ENCODE measurements at places on chromosomes 7 and 10.

GRCh38 chr7:17462131-17462631 is 163.7 kb downstream of the AHR start:
- DNase-seq, result no peak

DNA sequence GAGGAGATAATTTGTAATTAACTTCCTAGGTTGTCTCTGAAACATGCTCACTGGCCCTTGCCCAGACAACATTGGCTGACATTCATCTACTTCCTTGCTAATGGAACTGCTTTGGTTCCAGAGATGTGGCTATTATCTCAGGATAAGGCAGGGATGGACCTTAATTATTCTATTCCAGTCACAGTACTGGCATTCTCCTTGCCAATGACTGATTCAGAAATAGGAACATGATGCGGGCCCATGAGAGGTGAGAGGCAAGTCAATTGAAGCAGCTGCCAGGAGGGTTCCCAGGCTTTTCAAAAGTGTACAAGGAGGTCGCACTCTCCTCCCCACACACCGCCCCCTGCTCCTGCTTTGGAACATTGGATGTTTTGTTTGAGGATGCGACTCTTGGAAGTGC is 109.6 kb upstream of the DGKB start:
- DNase-seq, result no peak

DNA sequence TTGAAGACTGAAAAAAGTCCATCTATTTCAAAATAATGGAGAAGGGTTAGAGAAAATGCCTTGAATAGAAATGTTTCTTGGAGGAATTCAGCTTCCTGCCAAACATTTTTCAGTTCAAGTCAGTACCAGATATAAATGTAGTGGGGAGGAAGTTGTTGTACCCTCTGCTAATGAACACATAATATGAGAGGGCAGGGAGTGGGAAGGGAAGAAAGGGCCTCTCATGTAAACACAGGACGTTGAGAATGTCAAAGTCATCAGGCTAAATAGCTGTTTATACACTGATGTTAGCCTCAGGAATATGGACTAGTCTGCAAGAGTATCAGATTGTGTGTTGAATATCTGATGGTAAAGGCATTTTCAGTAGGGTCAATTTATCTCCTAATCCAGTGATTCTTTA is 37.0 kb downstream of the GPR37 start:
- DNase-seq, result no peak

DNA sequence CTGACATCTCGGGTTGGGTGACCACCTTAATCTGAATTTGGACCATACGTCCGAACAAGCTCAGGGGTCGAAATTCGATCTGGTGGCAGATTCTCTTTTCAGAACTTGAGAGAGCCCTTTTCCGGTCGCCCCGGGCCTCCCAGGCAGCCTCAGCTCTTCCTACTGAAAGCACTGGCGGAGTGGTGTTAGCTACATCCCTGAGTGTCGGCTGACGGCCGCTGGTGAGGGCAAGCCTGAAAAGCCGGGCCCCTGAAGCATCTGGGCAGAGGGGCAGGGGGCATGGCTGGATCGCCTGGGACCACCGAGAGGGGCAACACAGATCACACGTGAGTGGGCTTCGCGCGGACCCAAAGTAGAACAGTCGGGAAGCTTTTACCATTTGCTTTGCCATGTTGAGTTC is 116.1 kb downstream of the SMURF1 start:
- no peak for DNase-seq

DNA sequence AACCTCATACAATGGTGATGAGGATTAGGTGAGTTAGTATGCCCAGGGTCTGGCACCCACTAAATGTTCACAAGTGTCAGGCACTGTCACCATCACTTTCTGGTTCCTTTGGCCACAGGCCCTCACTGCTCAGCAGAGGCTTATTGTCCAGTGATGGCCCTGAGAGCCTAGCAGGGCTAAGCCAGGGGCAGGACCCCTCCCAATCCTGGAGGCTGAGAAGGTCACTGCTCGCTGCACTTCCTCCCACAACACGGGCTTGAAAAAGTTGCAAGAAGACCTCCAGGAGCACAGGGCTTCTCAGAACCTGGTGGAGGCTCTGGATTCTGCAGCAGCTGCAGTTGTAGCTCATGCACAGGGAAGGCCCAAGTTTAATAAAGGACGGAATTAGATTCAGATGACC is 48.1 kb downstream of the DRGX start:
- no peak for DNase-seq

- DNase-seq, result no peak
These were observed 481.6 kb downstream of the PARD3 start for GRCh38 chr10:34333513-34333912.

GRCh38 chr7:94392393-94392786 is 2.3 kb upstream of the COL1A2 start:
- DNase-seq, result no peak

GRCh38 chr10:3477683-3478082 is 305.1 kb upstream of the PITRM1 start:
- no peak for DNase-seq

DNA sequence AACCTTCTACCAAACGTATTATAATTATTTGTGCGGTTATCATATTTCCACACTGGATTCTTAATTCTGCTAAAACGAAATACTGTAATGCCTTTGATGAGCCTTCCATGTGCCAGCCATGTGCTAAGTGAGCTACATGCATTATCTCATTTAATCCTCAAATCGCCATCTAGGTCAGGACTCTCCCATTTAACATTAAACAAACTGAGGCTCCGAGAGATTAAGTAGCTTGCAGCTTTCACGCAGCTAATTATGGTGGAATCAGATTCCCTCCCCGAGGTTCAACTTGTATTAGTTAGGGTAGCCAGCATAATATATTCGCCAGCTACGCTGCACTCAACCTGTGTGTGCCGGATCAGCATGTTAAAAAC is 798 bp upstream of the TSPAN33 start:
- no peak for DNase-seq

DNA sequence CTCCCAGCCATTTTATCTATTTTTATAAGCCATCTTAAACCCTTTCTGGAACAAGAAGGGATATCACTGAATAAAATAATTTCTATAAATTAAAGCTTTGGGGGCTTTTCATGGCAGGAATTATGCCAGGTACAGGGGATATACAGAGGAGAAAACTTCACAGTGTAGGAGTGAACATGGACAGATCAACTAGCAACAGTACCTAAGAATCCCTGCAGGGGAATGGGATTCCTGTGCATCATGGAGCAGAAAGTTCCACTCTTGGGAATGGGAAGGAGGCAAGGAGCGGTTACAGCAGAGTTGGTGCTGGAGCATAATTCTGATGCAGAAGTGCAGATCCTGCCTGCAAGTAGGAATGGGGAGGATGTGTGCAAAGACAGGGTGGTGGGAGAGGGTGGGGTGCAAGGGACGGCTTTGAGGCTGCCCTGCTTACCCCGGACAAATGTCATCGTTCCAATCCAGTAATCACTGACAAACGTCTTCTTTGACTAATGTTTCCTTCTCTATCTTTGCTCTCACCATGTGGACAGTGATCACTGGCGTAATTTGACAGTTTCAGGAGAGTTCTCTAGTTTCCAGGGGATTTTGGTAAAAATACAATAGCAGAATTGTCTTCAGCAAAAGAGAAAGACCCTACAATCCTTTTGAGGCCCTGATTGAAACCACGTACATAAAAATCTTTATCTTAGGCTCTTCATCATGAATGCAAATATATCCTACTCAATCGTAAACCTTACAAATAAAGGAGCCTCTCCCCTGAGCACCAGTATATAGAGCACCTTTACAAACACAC is 196.7 kb downstream of the HECW1 start:
- no peak for DNase-seq

GRCh38 chr10:85671530-85671929 is 695.1 kb downstream of the GRID1 start:
- DNase-seq, result no peak

GRCh38 chr10:13306103-13306502 is 6.2 kb upstream of the PHYH start:
- DNase-seq, result no peak

DNA sequence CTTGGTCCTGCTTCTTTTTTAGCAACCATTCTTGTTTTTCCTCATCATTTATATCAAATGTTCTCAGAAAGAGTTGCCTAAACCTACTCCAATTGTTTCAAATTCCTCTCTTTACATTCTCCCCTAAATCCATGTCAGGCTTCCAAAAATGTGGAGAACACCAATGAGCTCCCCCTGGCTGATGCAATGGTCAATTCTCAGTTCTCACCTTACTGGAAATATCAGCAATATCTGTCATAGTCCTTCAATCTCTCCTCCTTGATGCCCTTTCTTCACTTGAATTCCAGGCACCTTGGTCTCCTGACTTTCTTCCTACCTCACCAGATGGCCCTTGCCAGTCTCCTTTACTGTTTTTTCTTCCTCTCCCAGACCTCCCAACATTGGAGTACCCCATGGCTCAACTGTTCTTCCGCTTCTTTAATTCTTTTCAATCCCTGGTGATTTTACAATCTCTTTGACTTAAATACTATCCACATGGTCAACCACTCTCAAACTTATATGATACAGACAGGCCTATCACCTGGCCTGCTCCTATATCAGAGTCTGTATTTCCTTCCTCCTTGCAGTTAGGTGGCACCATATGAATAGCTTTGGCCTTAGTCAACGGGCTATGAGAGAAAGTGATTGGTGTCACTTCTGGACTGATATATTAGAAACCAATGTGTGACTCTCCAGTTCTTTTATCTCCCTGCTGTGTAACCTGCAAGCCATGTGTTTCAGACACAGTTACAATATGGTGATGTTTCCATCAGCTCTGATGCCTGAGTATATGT is 47.4 kb upstream of the CAV2 start:
- DNase-seq, result no peak

- DNase-seq, result no peak
These were observed 1.5 kb downstream of the GSDME start for GRCh38 chr7:24755541-24756407.

GRCh38 chr7:102291056-102291915 is 4.6 kb downstream of the SH2B2 start:
- no peak for DNase-seq

DNA sequence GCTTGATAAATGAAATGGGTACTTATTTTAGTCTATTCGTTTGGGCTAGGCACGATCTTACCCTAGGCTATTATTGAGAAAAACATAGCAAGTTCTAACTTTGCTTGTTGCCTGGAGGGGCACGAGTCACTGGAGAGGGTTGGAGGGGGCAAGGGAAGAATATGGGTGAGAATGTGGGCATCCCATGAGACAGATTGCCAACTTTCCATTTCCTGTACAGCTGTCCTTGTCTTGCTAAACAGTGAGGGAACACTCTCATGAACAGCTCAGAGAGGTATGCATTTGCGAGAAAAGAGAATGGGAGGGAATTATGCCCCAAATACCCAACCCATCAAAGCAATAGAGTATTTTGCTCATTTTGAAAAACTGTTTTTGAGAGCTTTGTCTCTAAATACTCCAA is 9.2 kb downstream of the CDHR3 start:
- no peak for DNase-seq

DNA sequence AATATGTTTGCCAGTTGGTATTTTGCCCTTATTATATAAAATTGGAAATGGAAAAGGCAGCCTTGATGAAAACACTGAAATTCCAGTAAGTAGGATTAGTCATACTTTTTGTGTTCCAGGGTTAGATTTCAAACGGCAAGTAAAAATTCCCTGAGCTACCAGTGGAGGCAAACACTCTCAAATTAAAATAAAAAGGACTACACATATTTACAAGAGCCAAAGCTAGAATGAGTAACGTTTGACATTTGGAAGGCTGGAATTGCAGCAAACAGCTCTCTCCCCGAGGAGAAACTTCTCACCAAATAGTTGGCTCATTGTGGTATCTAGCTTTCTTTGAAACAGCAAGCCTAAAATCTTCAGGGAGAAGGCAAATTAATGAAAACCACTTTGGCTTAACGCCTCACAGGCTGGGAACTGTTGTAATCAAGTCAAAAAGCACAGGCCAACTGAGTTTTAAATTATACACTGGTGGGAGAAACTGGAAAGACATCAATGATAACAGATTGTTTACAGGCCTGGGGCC is 288.4 kb downstream of the SNX13 start:
- DNase-seq, result no peak

- DNase-seq, result no peak
These were observed 95.9 kb downstream of the DNMBP start for GRCh38 chr10:99913831-99914235.

GRCh38 chr10:2278363-2278762 is 541.0 kb upstream of the ADARB2 start:
- DNase-seq, result no peak

- DNase-seq, result no peak
These were observed 14.9 kb downstream of the TNRC18 start for GRCh38 chr7:5408777-5409176.

- no peak for DNase-seq
These were observed 25.0 kb upstream of the AQP1 start for GRCh38 chr7:30886608-30887011.

- DNase-seq, result no peak
These were observed 1.7 kb downstream of the TRIM8 start for GRCh38 chr10:102645741-102646609.

DNA sequence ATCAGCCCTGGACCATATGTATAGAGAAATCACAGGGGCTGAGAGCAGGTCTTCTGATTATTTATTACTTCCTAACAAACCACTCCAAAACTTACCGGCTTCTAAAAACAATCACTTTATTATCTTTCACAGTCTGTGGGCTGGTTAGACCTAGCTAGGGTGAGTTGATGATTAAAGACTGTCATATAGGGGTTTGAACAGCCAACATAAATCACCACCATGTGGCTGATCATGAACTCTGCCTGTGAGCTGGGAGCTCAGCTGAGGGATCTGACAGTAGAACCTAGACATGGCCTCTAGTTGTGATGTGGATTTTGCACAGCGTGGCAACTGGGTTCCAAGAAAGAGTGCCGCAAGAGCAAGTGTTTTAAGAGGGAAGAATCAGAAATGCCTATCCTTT is 305.4 kb downstream of the CSTF2T start:
- no peak for DNase-seq

DNA sequence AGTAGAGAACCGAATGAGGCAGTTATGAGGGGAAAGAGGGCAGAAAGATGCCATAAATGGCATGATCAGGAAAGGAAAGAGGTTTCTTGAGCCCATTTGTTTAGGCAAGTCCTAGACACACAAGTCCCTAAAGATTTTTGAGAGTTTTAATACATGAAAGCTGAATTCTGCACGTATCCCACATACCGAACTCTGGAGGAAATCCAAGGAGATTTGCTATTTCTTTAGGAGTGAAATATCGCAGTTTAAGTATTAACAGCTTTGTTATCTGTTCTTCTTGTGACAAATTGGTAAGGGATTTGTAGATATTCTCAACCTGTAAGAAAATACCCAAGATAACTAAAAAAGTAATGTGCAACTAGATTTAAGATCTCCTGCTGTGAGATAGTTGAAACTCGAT is 23.7 kb upstream of the CUBN start:
- no peak for DNase-seq

GRCh38 chr10:94232711-94233383 is 129.9 kb downstream of the NOC3L start:
- DNase-seq, result no peak

- no peak for DNase-seq
These were observed 104.9 kb downstream of the CDK14 start for GRCh38 chr7:90701021-90701420.

GRCh38 chr7:28704706-28705105 is 253.4 kb downstream of the TRIL start:
- DNase-seq, result no peak

All from DMS79 (cell line).